ENCODE measurements at places on chromosomes 6 and 20.

DNA sequence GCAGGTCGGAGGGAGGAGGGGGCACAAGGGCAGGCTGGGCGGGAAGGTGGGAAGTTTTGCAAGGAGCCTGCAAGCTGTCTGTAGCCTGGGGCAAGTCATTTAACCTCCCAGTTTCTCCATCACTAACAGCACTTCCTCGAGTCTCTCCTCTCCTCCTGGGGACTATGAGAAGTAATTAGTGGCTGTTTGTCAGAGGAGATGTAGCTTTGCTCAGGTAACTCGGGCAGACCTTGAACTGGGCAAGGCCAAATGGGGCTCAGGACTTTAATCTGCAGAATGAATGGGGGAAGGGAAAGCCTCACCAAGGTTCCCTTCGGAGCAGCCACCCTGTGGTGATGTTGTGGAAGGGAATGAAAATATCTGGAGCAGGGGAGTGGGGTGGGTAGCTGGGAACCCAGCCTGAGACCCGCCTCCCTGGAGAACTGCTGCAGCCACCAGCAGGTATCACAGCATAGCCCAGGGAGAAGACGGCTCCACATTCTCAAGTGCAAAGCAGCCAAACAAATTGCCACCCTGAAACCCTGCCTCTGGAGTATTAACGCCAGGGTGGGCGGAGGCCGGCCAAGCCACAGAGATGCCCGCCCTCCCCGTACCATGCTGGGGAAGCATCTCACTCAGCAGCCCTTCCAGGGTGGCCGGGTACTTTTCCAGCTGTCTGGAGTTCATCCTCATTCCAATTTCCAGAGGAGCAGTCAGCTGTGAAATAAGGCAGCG lies 6.1 kb upstream of the LEMD2 start:
- DNase-seq, result no peak

GRCh38 chr6:159609652-159610178 lies 83.3 kb downstream of the SOD2 start:
- DNase-seq, result no peak

- DNase-seq, result no peak
Observed at GRCh38 chr20:32110727-32111126, 1.2 kb downstream of the TM9SF4 start.

GRCh38 chr6:21898107-21898796 lies 304.7 kb downstream of the SOX4 start:
- no peak for DNase-seq

GRCh38 chr6:40848868-40849514 lies 190.0 kb downstream of the UNC5CL start:
- no peak for DNase-seq

DNA sequence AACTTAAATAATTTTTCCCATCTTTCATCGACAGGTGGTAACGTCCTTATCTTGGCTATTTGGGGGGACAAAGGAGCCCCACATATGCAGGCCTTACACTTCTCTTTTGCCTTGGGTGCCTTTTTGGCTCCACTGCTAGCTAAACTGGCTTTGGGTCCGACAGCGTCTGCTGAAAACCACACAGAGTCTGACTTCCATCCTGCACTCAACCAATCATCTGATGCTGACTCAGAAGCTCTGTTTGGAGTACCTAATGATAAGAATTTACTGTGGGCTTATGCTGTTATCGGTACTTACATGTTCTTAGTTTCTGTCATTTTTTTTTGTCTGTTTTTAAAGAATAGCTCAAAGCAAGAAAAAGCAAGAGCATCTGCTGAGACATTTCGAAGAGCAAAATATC lies 178.5 kb downstream of the SLC16A10 start:
- no peak for DNase-seq

DNA sequence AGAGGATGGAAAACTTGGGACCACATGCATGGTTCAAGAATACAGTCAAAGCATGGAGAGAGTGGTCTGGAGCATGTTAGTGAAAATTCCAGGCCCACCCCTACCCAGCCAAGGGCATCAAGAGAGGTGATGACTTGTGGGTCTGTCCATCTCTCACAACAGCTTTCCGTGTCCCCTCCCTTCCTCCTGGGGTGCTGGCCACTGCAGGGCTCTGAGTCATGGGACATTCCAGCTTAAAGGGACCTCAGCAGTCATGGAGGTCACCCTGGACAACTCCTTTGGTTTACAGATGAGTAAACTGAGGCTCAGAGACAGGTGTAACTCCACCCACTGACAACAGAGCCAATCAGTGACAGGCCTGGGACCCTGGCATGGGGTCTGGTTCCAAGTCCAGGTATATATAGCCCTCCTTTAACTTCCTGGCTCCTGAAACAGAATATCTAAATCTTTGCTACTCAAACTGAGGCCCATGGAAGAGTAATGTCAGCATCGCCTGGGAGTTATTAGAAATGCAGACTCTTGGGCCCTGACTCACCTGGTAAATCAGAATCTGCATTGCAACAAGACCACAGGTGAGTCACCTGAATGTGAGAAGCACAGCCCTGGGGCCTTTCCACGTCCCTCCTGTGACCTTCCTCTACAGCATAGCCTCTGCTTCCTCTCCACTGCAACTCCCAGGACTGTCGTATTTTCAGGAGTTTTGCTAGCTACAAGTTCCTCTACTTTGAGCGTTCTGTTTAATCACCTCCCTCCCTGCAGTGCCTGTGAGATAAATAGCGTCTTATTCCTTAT lies 170.2 kb downstream of the ZDHHC14 start:
- no peak for DNase-seq

GRCh38 chr6:26183237-26183580 lies 96.0 kb downstream of the HFE start:
- no peak for DNase-seq

DNA sequence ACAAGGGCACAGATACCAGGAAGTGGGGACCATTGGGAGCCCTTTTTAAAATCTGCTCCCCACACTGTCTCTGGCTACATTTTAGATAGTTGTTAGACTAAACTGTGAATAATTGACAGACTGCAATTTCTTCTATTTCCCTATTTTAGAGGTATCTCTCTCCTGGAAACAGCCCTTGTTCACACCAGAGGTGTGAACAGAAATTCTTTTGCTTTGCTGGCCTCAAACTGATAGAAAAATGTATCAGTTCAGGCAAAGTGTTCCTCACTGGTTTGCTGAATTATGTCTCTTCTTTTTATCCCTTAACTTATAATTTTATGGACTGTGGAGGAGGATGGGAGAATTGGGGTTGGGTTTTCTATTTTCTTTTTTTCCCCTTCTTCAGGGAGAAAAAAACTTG lies 513.2 kb upstream of the SULF2 start:
- no peak for DNase-seq

- no peak for DNase-seq
Observed at GRCh38 chr20:42938441-42939205, 251.1 kb downstream of the PTPRT start.

DNA sequence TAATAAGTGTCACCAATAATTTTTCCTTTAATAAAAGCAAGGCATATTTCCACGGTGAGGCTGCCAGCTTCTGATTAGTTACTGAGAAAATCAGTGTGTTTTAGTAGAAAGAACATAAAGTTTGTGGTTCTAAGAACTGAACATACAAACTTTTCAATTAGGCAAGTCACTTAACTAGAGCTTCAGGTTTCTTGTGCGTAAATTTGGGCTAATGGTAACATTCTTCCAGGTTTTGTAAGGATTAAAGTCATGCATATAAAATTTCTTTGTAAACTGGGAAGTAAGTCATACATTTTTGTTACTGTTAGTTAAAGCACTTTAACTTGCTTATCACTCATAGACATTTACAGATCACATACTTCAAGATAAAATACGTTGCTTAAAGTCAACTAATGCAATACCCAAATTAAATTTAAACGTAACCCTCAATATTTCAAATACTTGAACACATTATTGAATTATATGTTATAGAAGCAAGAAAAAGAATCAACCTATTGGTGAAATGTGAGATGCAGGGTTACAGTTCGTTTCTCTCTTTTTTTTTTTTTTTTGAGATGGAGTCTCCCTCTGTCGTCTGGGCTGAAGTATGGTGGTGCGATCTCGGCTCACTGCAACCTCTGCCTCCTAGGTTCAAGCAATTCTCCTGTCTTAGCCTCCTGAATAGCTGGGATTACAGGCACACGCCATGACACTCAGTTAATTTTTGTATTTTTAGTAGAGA lies 327.3 kb upstream of the NOX3 start:
- no peak for DNase-seq

DNA sequence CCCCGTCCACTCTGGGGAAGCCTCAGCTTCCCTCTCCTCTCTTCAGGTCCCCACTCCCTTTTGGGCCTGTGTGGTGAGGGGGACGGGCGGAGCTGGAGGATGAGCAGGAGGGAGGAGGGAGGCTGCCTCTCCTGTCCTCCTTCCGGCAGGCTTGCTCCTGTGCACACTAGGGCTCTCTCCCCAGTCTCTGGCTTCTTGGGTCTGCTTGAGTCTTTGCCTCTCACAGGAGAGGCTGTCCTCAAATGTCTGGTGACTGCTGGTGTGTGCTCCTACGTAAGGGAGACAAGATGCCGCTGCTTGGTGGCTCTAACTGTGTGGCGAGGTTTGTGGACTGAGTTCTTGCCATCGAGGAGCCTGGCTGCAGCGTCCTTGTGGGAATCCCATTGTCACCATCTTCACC lies 8.8 kb upstream of the SMOC2 start:
- DNase-seq, result no peak

- no peak for DNase-seq
Observed at GRCh38 chr20:39109933-39110818, 148.0 kb downstream of the DHX35 start.

GRCh38 chr6:131948692-131949619 lies 2.2 kb downstream of the CCN2 start:
- no peak for DNase-seq

DNA sequence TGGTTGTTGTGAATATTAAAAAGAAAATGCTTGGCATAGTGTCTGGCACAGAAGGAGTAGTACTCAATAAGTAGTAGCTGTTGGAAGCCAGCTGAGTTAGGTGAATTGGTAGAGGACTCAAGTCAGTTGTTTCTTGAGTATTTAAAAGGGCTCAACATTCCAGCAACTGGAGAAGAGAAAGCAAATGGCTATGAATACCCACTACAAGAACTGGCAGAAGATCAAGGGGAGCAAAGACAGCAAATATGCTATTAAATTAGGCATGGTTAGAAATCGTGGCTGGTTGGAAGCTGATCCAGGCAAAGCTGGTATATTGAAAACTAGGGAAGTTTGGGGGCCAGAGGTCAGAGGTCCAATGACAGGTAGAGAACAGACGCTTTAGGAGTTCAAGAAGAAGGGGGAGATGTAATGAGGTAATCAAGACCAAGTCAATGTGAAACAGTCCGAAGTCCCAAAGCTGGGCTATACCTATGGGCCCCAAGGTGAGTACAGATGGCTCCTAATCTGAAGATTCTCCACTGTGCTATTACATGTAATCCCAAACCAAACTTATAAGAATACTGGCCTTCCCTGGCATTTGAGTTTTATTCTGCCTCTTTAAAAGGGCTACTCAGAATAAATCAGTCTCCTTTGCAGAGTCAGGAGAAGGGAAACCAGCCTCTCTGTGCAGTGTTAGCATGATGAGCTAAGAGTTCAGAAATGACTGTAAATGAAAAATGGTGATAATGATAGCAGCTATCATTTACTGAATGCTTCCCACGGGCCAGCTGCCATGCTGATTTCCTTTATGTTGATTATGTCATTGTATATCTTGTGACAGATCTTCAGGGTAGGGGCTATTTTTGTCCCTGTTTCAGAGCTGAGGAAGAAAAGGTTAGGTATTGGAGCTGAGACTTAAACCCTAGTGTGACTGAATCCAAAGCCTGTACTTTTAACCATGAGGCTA lies 122.3 kb downstream of the ANKS1A start:
- no peak for DNase-seq

GRCh38 chr6:16130437-16130891 lies 1.6 kb downstream of the MYLIP start:
- no peak for DNase-seq

DNA sequence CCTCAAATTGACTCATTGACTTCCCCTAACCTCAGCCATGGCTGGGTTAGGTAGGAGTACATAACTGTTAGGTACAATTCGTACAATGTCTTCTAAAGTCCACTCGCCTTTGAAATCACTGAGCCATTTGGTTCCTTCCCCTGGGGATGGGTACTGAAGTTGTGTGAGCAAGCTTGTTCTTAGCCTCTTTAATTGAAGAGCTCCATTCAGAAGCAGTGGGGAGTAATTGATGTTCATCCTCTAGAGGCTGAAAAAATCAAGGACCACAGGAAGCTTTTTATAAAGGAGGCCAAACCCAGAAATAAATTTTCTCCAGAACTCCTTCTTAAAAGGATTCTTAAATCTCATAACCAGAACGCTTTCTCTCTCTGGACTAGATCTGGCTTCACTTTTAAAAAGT lies 60.6 kb downstream of the ANKS1A start:
- no peak for DNase-seq

- DNase-seq, result no peak
Observed at GRCh38 chr20:43812216-43812615, 85.4 kb upstream of the GTSF1L start.

DNA sequence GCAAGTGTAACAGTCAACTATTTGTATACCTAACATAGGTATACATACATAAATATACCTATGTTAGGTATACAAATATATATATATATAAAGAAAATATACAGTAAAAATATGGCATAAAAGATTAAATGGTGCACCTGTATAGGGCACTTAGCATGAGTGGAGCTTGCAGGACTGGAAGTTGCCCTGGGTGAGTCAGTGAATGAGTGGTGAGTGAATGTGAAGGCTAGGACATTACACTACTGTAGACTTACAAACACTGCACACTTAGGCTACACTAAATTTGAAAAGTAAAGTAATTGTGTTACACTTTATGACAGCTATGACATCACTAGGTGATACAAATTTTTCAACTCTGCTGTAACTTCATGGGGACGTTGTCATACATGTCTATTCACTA lies 65.6 kb downstream of the CDC5L start:
- no peak for DNase-seq

DNA sequence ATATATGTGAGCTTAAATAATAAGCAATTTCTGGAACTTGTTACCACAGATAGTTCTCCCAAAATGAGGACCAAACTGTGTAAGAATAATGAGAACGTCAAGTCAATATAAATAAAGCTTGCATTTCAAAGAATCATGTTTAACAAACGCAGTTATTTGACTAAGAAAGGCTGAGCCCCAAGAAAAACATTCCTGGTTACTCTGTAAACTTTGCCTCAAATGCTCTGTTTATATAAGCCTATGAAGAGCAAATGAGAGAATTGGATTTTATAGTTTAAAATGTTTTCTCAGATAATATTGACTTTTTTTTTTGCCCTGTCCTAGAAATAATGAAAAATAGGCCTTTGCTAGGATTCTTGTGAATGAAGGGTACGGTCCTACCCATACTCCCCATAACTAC lies 81.3 kb downstream of the C6orf52 start:
- DNase-seq, result no peak

- DNase-seq, result no peak
Observed at GRCh38 chr6:51926125-51926524, 161.3 kb downstream of the PKHD1 start.

DNA sequence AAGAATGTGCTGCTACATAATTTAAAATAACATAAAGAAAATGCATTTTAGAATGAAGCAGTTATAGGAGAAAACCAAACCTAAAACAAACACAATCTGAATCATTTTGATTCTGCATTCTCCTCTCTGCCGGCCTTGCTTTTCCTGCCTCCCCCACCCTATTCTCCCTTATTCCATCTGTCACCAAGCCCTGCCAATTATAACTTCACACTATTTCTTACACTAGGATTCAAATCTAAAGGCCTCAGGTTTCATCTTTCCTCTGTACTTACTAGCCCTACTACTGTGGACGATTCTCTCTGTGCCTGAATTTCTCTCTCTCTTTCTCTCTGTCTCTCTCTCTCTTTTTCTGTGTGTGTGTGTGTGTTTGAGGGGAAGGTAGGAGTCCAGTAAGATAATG lies 18.7 kb upstream of the PRIM2 start:
- DNase-seq, result peak; percentile 2

GRCh38 chr6:48401016-48401415 lies 290.0 kb upstream of the PTCHD4 start:
- DNase-seq, result no peak

All from anterior cingulate cortex (tissue), 58 donors.